ENCODE measurements at places on chromosomes 12 and 14.

- DNase-seq = no peak
Measured at GRCh38 chr12:72094490-72094889, 155.8 kb downstream of the TPH2 start.

- no peak for DNase-seq
Measured at GRCh38 chr12:120399531-120399930, 30.6 kb upstream of the MSI1 start.

DNA sequence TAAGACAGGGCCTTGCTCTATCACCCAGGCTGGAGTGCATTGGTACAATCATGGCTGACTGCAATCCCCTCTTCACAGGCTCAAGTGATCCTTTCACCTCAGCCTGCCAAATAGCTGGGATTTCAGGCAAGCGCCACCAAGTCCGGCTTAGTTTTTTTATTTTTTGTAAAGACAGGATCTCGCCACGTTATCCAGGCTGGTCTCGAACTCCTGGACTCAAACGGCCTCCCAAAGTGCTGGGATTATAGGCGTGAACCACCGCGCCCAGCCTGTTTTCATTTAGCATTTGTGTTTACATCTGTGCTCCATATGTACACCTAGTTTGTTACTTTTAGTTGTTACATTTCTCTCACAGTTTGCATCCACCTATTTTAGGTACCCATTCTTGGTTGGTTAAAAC is 32.5 kb upstream of the LIMA1 start:
- DNase-seq = no peak

GRCh38 chr14:74765721-74766120 is 2.6 kb downstream of the YLPM1 start:
- DNase-seq = no peak

- peak; percentile 3 for DNase-seq
Measured at GRCh38 chr14:59190372-59190771, 1.9 kb downstream of the DAAM1 start.

DNA sequence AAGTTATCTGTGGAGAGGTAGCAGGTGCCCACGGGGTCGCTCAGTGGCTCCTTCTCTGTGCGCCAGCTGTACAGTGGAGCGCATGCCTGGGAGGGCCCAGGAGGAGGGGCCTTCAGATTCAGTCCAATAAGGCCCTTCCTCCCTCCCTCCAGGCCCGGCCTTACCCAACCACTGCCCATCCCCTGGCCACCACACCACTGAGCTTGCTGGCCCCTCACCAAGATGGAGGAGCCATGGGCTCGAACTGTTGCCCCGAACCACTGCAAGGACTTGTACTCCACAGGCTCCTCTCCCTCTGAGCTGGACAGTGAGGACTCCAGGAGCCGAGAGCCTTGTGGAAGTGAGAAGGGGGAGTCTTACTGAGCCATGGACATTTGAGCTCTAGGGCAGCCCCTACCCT is 9.8 kb downstream of the ITGA5 start:
- DNase-seq = no peak

- DNase-seq = no peak
Measured at GRCh38 chr12:90922145-90922627, 32.8 kb downstream of the CCER1 start.

DNA sequence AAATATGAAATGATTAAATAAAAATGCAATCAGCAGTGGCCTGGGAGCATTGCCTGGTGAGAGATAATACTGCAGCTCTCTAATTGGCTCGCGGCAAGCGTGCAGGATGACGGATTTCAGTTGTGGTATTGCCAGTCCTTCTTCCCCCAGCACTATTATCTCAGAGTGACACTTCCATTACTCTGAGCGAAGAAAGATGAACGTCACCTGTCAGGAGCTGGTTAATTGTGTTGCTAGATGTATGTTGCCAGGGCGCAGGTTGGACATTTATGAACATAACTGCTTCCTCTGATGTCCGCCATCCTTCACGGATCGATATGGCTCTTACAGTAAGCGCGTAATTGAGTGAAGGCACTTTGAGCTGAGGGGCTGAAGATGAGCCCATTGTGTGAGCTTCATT is 374.9 kb downstream of the PDZRN4 start:
- no peak for DNase-seq

GRCh38 chr12:69459477-69459876 is 10.7 kb upstream of the FRS2 start:
- DNase-seq = no peak

DNA sequence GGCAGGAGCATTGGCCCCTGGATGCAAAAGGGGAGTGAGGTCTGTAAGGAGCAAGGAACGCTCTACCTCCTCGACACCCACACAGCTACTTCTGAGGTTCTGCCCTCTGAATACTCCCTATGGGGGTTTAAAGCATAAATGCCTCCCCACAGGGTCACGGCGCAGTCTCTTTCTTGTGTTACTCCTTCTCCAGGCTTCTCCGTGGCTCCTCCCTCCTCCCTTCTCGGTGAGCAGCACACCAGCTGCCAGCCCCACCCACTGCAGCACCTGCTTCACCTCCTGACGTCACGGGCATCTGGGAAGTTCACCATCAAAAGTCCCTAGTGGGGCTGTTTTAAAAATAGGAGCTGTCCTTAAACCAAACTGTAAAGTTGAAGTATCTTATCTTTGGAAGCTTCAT is 67.3 kb downstream of the SPTB start:
- peak; percentile 16 for DNase-seq

GRCh38 chr14:74583689-74584434 is 28.2 kb downstream of the LTBP2 start:
- peak; percentile 30 for DNase-seq

DNA sequence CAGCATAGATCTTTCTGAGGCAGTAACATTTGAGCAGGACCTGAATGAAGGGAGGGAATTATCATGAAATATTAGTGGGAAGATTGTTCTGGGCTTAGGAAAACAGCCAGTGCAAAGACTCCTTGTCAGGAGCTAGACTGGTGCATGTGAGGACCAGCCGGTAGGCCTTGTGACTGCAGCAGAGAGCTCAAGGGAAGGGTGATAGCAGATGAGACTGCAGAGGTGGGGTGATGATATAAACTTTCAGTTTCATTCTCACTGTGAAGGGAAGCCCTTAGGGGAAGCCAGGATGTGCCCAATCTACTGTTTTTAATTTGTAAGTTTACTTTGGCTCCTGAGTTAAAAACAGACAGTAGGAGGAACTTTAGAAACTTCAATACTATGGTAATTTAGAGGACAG is 12.4 kb downstream of the IL22 start:
- DNase-seq = peak; percentile 54

GRCh38 chr12:1760566-1761382 is 59.6 kb upstream of the LRTM2 start:
- no peak for DNase-seq

DNA sequence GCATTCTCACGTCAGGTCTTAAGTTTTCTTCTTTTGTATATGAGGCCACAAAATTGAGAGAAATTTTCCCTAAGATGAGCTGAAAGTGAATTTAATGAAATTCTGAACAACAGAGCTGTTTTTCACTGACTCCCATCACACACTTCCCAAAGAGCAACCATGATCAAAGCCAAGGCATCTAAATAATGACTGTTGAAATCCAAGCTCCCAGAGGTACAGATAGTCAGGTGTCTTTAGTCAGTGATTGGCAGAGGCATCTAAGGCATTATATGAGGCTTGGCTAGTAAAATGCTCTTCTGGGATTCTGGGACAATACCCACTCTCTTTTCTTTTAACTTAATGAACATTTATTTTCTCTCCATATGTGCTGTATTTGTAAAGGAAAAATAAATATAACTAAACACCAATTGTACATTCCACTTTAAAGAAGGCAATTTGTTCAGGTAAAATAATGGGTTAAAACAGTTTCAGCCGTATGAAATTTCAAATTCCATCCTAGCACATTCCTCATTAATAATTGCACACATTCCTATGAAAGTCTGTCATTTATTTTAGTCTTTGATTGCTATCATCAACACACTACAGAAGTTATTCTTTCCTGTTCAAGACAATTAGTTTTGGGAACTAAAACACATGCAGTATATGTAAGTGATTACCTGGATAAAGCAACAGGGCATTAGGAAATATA is 871 bp upstream of the SSTR1 start:
- no peak for DNase-seq

DNA sequence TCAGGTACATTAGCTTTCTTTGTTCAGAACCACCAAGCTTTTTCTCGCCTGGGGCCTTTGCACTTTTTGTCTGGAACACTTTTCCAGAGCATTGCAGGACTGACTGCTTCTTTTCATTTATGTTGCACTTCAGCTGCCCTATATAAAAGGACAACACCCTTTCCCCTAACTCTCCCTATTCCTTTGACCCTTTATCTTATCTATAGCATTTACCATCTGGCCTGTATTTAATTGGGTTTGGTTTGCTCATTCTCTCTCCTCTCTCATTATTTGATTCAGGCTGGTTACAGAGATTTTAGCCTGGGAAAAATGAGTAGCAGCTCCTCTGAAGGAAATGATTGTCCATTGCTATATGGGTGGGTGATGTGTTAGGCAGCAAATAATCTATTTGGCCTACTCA is 165.4 kb downstream of the KICS2 start:
- no peak for DNase-seq

DNA sequence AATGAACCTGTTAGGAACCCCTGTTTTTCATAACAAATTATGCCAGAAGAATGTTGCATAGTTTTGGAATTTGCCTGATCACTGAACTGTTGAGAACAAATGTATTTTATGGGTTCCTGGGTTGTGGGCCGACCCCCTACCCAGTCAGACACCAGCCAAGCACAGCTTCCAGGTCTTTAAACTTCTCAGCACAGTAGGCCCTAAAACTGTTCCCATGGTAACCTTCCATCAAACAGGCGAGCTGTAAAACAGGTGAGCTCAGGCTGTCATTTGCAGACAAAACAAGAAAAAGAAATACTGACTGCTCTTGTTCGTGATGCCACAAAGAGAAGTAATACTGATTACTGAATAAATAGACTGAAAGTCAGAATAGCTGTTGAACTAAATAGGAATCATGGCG is 147.0 kb downstream of the PTPRO start:
- DNase-seq = no peak

GRCh38 chr12:121590476-121591143 is 9.8 kb upstream of the KDM2B start:
- DNase-seq = peak; percentile 83

GRCh38 chr12:60176891-60177290 is 581.1 kb downstream of the SLC16A7 start:
- DNase-seq = no peak

GRCh38 chr12:129312048-129312447 is 458.8 kb downstream of the GLT1D1 start:
- DNase-seq = no peak

DNA sequence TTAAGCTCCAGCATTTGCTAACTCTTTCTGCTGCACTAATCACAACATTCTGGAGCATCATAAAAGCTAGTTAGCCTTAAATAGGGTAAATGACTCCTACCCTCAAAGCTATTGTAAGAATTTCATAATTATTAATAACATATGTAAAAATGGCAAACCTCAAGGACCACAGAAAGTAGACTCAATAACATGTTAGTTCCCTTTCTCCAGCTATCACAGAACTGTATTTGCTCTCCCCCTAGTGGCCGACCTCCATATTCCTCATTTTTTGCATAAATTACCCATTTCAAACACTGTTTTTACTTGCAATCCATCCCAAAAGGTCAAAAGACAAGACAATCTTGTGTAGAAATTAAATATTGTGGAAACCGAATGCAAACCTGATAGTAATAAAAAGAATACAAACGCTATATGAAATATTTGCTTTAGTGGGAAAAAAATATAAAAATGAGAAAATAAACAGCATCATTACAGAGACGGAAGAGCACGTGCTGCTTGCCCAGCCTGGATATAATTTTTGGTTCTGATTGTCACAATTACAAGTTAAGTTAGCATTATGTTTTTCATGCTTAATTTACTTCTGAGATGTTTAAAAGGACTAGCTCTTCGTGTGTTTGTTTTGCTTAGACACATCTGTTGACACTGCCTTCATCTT is 97.9 kb downstream of the RERGL start:
- DNase-seq = no peak

DNA sequence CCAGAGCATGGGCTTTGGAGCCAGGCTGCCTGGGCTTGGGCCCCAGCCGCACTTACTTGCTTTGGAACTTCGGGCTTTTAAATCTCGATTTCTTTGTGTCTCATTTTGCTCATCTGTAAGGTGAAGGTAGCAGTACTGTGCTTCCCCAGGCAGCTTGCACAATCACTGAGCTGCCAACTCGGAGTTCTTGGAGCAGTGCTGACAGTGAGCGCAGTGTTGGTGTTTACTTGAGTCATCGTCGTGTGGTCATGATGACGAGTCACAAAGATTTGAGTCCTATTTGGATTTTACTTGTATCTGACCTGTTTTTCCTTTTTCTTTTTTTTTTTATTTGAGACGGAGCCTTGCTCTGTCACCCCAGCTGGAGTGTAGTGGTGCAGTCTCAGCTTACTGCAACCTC is 31.3 kb upstream of the ATF1 start:
- DNase-seq = no peak

DNA sequence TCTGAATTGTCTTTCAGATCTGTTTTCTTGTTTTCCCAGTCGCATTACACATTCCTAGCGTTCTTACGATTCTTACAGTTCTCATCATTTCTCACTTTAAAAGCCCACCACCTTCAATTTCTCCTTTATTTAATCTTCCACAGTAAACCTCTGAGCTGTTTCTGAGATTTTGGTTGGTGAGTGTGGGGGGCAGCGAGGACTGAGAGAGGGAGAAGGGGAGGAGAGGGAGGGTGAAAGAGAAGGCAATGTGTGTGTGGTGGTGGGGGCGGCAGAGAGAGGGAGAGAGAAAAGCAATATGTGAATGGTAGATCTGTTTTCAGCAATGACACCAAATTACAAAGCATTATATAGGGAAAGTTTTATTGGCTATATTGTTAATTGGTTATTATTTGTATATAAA is 282.6 kb downstream of the SOX5 start:
- no peak for DNase-seq

DNA sequence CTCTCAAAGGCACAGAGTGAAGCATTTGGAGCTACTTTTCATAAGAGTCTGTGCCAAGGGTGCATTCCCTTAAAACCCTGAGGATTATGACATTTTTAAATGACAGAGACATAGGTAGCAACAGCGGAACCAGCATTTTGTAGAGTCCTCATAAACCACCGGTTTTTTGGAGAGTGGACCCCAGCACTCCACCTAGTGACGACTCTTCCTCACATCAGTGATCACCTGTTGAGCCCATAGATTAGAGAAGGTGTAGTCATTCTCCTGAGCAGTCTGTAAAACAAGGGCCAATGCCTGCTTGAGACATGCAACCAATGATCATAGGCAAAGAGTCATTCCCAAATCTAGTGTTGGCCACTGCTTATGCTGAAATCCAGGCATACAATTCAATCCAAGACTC is 399.1 kb downstream of the GXYLT1 start:
- DNase-seq = no peak
